Left renal pelvis (tissue), 4 donors: ENCODE measurements at places on chromosomes 11 and 22. TPM values are rescaled to one million over a fixed set of nuclear protein-coding genes. Genes with fewer than 3 reads are reported as not detected.

DNA sequence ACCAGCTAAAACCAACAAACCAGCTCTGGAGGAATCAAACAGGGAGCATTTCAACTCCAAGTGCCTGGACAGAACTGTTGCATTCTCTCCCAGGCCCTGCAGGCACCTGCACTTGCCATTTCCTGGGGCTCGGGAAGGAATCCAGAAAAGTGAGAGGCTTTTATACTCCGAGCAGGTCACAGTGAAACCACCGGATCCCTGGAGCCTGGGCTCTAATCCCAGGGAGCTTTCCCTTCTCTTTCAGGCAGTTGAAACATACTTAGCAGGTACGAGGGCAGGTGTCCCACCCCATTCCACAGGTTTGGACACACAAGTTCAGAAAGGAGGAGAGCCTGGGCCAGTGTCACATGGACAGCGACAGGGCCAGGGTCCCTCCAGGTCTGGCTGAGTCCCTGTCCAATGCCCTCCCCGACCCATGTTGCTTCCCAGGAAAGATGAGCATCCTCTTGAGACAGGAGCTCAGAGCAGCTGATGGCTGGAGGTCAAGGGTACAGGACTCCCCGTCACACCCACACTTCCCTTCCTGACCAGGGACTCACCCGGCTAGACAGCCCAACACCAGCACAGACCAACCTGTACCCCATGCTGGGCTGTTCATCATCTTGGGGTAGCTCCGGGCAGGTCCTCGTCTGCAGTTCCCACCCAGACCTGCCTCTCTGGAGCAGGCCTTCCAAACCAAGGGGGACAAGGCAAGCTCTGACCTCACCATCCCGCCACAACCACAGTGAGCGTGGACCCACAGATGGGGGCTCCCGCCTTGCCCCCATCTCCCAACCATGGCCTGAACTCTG lies 49.9 kb upstream of the CD5 start:
- DNase-seq = no peak

GRCh38 chr11:113873236-113873626 lies 2.1 kb downstream of the USP28 start:
- no peak for DNase-seq

Gene RELA
- polyA plus RNA-seq = 50.0 TPM

Gene PKP3
- 9.1 TPM for polyA plus RNA-seq

Gene TPBGL
- polyA plus RNA-seq = 0.19 TPM
